ENCODE measurements at places on chromosomes 1 and 21.
A peak's percentile ranks its signal among the peaks of the same experiment; 100 is the strongest.

DNA sequence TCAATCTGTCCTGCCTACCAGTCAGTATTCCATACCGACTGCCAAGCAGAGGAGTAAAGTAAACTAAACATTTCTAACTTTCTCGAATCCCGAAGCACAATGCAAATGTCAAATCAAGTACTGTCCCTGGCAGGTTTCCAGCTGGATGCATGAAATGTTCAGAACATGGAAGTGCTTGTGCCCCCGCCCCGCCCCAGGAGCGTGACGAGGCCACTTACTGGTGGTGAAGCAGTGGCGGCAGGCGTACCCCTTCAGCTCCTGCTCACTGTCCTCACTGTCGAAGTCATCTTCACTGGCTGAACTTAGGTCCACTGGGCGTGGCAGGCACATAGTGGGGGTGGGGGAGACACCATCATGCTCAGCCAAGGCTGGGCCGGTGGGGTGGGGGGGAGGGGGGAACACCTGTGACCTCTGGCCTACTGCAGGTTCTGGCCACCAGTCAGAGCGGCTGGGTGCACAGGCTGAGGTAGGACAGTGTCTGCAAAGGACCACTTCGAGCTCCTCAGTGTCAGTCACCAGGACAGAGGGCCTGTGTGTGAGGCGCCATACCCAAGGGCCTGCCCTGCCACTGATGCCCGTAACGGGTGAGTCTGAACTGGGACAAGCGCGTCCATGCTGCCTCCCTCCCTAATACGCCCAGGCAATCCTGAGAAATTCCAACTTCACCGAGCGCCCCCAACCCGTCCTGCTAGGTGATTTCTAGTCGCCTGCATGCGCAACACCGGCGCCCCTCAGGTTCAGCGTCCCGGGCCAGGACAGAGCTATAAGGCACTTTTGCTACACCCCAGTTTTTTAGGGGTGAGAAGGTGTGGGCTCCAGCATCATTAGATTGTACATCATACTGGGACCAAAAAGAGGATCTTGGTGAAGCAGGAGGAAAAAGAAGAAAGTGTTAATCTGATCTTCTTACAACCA lies 46.9 kb downstream of the SLC45A1 start:
- no peak for DNase-seq

DNA sequence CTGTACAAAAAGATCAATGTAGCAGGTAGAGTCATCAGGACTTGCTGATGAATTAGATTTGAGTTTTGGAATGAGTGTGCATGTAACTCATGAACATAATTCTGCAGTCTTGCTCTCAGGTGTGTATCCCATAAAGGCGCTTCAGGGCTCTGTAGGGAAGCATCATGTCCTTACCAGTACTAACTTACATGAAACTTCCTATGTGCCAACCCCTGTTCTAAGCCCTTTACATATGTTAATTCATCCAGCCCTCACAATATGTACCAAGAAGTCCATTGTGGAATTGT lies 2.1 kb upstream of the FCRLB start:
- no peak for DNase-seq

DNA sequence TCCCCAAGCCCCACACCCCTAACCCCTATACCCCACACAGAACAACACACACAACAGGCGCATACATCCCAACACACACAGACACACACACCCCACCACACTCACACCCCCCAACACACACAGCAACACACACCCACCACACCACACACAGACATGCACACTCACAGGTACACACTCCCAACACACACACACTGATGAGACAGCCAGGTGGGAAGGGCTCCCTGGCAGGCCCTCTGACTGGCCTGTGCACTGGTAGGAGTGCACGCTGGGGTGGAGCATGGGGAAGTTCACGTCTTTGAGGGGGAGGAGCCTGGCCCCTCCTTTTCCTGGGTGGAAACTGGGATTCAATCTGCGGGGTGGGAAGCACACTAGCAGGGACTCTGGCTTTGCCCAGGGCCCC lies 116.7 kb downstream of the RHOU start:
- DNase-seq = no peak

DNA sequence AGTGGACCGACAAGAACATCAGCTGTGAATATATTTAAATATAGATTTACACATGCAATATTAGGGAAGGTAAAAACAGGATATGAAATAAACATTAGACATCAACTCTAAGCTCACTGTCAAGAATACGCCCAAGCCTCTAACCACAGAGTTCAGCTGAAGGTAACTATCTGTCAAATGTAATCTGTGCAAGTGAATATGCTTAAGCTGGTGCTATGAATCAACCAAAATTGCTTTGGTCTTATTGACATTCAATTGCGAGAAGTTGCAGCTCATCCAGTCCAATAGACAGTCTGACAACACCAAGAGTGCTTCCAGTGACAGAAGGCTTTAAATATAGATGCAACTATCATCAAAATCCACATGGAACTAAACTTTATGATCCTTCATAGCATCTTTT lies 32.3 kb downstream of the USH2A start:
- peak; percentile 18 for DNase-seq
